ENCODE measurements at places on chromosomes 13 and 19. TPM values are rescaled to one million over a fixed set of nuclear protein-coding genes. Genes with fewer than 3 reads are reported as not detected.

- H3K36me3 ChIP-seq, result no peaks in the 10 kb centered on the region
- H3K27me3 ChIP-seq, result peaks cover 10% of the 10 kb centered on the region
- no peak overlapping the region for H3K4me3 ChIP-seq
- no peak for DNase-seq
- no peaks in the 10 kb centered on the region for H3K4me1 ChIP-seq
Measured at GRCh38 chr19:43439032-43439708, 24.5 kb downstream of the TEX101 start.

DNA sequence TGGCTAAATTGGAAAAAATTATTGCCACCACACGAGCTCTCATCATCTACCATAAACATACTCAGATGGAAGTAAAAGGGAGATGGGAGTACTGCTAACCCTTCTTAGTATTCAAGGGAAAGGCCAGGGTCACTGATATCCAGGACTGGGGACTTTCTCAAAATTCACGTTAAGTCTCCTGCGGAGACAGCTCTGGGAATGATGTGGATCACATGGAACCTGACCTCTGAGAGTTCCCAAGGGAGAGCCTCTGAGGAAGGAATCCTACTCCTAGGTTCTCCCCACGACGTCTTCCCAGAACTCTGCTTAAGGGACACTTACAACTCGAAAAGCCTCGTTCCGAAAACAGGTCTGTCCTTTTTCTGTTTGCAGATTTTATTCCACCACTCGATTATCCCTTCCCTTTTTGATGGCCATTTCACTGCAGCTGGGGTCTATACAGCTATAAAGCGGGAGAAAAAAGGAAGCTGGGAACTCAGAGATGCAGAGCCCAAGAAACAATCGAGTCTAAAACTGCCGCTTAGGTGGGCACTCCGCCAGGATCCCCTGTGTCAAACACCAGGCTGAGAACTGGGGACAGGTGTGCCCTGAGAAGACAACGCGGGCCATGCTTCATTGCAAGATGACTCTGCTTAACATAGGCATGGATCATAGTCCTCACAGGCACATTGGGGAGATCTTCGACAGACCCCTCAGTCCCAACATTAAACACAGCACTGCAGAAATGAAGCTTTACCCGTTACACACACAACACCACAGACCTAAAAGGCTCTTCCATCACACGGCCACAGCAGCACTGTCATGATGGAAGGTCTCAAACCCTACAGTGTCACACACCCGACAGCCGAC, 823 bp upstream of the ZNF567 start:
- peaks cover 3% of the 10 kb centered on the region for H3K27me3 ChIP-seq
- H3K27ac ChIP-seq, result peak overlapping the region; percentile 99
- H3K4me1 ChIP-seq, result peaks cover 21% of the 10 kb centered on the region

GRCh38 chr13:62687732-62688131, 1272.1 kb upstream of the PCDH20 start:
- no peak overlapping the region for H3K27ac ChIP-seq
- H3K4me1 ChIP-seq, result peaks cover 10% of the 10 kb centered on the region
- DNase-seq, result no peak
- H3K27me3 ChIP-seq, result no peaks in the 10 kb centered on the region

DNA sequence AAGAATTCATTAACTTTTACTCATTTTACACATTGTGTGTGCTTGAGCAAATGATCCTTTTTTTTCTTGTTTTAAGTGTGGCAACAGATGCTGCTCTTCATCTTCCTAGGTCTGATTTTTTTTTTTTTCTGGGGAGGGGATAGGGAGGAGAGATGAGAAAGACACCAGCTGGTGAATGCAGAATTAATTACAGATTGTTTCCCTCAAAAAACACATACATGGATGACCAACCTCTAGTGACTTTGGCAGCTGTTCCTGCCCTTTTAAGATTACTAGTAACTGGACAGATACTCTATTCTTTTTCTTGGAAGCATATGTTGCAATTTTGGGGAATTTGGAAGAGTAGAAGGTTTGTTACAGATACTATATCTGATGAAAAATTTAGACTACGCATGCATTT, 103.6 kb upstream of the MYO16 start:
- no peak overlapping the region for H3K4me3 ChIP-seq
- no peak overlapping the region for H3K27ac ChIP-seq
- H3K4me1 ChIP-seq, result peaks cover 4% of the 10 kb centered on the region

GRCh38 chr19:41334793-41335192, 18.9 kb downstream of the TGFB1 start:
- no peak overlapping the region for H3K27ac ChIP-seq
- no peak overlapping the region for H3K4me3 ChIP-seq
- no peaks in the 10 kb centered on the region for H3K4me1 ChIP-seq

GRCh38 chr13:76816394-76816793, 69.8 kb downstream of the KCTD12 start:
- no peaks in the 10 kb centered on the region for H3K36me3 ChIP-seq
- no peak overlapping the region for H3K4me3 ChIP-seq
- H3K4me1 ChIP-seq, result peaks cover 10% of the 10 kb centered on the region
- peaks cover 7% of the 10 kb centered on the region for H3K27me3 ChIP-seq
- no peak overlapping the region for H3K27ac ChIP-seq

GRCh38 chr19:43460362-43461016, 4.9 kb downstream of the LYPD3 start:
- H3K27me3 ChIP-seq, result peaks cover 6% of the 10 kb centered on the region
- DNase-seq, result no peak
- peaks cover 16% of the 10 kb centered on the region for H3K4me1 ChIP-seq
- H3K36me3 ChIP-seq, result no peaks in the 10 kb centered on the region
- H3K27ac ChIP-seq, result peak overlapping the region; percentile 21

GRCh38 chr19:3057275-3057714, 5.0 kb downstream of the TLE5 start:
- peak overlapping the region; percentile 58 for H3K4me3 ChIP-seq
- H3K27ac ChIP-seq, result peak overlapping the region; percentile 76
- DNase-seq, result no peak

GRCh38 chr19:30645946-30646577, 273.9 kb downstream of the ZNF536 start:
- no peak overlapping the region for H3K4me3 ChIP-seq
- no peaks in the 10 kb centered on the region for H3K36me3 ChIP-seq
- no peak for DNase-seq
- no peak overlapping the region for H3K27ac ChIP-seq

- H3K4me3 ChIP-seq, result no peak overlapping the region
- H3K27me3 ChIP-seq, result peaks cover 16% of the 10 kb centered on the region
- H3K4me1 ChIP-seq, result no peaks in the 10 kb centered on the region
- DNase-seq, result no peak
- no peaks in the 10 kb centered on the region for H3K36me3 ChIP-seq
Measured at GRCh38 chr19:16893686-16893989, 4.8 kb downstream of the F2RL3 start.

GRCh38 chr13:50928659-50929462, 19.3 kb downstream of the RNASEH2B start:
- peaks cover 9% of the 10 kb centered on the region for H3K4me1 ChIP-seq
- no peak overlapping the region for H3K27ac ChIP-seq
- H3K36me3 ChIP-seq, result peaks cover 13% of the 10 kb centered on the region
- H3K4me3 ChIP-seq, result no peak overlapping the region

DNA sequence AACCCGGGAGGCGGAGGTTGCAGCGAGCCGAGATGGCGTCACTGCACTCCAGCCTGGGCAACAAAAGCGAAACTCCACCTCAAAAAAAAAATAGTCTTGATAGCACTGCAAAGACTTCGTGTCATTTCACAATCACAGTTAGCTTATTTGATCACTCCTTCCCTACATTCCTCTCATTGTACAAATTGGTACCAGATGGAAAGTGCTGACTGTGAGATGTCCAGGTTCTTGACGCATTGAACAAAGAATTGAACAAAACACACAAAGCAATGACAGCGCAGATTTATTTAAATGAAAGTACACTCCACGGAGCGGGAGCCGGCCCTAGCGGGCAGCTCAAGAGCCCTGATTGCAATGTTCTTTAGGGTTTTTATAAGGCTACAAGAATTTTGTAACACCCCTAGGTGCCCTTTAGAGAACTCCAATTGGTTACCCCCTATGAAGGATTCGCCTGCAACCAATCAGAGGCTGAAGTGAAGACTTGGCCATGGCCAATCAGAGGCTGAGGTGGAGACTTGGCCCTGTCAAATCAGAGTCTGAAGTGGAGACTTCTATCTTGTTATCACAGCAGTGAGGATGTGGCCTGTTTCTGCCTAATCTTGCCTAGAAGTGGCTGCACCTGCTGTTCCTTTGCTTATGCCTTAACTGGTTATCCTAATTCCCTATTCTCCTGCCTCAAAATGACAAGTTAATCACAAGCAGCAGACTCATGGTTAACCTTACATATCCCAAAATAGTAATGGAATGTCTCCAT, 16.7 kb downstream of the ZNF556 start:
- peaks cover 3% of the 10 kb centered on the region for H3K4me1 ChIP-seq
- H3K4me3 ChIP-seq, result no peak overlapping the region
- DNase-seq, result no peak
- H3K36me3 ChIP-seq, result no peaks in the 10 kb centered on the region

GRCh38 chr19:13164343-13165161, 14.3 kb downstream of the IER2 start:
- peak overlapping the region; percentile 85 for H3K4me3 ChIP-seq
- H3K27ac ChIP-seq, result peak overlapping the region; percentile 99
- peaks cover 36% of the 10 kb centered on the region for H3K4me1 ChIP-seq

DNA sequence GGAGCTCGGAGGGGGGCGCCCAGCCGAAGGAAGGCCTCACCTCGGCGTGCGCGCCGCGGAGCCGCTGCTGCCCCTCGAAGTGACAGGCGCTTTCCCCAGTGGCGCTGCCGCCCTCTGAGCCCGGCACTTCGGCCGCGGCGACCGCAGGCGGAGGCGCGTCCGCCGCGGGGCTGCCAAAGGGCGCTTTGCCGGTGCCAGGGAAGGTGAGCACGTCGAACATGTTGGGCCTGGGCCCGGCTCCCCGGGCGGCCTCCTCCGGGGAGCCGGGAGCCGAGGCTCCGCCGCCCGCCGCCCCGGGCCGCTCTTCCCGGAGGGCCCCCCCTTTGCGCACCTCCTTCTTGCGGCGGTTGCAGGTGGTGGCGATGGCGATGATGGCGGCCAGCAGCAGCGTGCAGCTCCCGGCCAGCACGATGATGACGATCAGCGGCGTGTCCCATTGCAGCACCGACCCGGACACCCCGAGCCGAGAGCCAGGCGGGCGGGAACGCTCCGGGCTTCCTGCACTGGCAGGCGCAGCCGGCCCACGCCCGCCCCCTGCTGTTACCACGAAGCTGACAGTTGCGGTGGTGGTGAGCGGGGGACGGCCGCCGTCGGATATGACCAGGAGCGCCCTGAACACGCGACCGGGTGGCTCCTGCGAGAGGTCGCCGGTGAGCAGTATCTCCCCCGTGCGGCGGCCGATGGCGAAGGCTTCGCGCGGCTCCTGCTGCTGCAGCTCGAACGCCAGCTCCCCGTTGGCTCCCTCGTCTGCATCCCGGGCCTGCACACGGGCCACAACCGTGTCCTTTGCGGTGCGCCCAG, 2.5 kb downstream of the PCDH8 start:
- no peak overlapping the region for H3K27ac ChIP-seq
- peak; percentile 78 for DNase-seq
- H3K27me3 ChIP-seq, result peaks cover 85% of the 10 kb centered on the region
- H3K36me3 ChIP-seq, result peaks cover 6% of the 10 kb centered on the region
- peaks cover 10% of the 10 kb centered on the region for H3K4me1 ChIP-seq

- peak overlapping the region; percentile 97 for H3K4me3 ChIP-seq
- peaks cover 20% of the 10 kb centered on the region for H3K4me1 ChIP-seq
- no peaks in the 10 kb centered on the region for H3K27me3 ChIP-seq
- DNase-seq, result no peak
Measured at GRCh38 chr19:52094526-52095130, 937 bp downstream of the ZNF841 start.

DNA sequence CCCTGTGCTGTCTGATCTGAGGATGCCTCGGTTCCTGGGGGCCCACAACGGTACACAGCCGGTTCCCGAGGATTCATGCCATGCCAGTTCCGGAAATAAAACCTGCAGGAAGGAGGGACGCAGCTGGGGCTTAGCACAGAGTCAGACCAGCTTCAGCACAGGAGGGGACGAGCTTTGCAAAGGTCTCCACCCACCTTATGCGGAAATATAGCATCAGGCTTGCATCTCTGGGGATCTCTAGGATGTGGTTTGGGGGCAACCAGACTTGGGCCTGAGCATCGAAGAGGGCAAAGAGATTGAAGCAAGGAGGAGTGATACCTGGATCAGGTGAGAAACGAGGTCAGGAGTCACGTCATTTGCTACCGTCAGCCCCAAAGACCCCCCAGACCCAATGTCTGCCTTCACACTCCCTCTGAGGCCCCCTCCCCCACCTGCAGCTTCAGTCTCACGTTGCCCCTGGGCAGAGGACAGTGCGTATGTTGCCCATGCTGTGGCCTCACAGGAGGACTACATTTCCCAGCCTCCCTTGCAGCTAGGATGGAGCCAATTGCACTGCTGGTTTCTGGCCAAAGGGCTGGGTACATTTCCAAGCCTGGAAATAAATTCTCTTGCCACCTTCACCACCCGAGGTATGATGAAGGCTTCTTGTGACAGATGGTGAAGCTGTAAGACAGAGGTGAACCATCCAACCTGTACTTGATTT, 12.1 kb downstream of the TYK2 start:
- no peaks in the 10 kb centered on the region for H3K4me1 ChIP-seq
- DNase-seq, result no peak
- H3K27ac ChIP-seq, result no peak overlapping the region
- H3K27me3 ChIP-seq, result no peaks in the 10 kb centered on the region
- H3K4me3 ChIP-seq, result no peak overlapping the region

GRCh38 chr19:23554548-23554947, 132.5 kb downstream of the ZNF675 start:
- no peak overlapping the region for H3K4me3 ChIP-seq
- no peak for DNase-seq
- H3K36me3 ChIP-seq, result no peaks in the 10 kb centered on the region
- no peak overlapping the region for H3K27ac ChIP-seq
- no peaks in the 10 kb centered on the region for H3K27me3 ChIP-seq
- H3K4me1 ChIP-seq, result no peaks in the 10 kb centered on the region

GRCh38 chr19:33823341-33823740, 26.7 kb downstream of the KCTD15 start:
- no peak for DNase-seq
- no peak overlapping the region for H3K4me3 ChIP-seq
- peaks cover 9% of the 10 kb centered on the region for H3K4me1 ChIP-seq
- no peaks in the 10 kb centered on the region for H3K36me3 ChIP-seq
- peaks cover 16% of the 10 kb centered on the region for H3K27me3 ChIP-seq
- no peak overlapping the region for H3K27ac ChIP-seq

Gene TSSK6
- total RNA-seq, result 2.3 TPM

Gene GPX4
- total RNA-seq, result 204 TPM

Gene S1PR5
- 0.21 TPM for total RNA-seq

Gene ZBTB32
- total RNA-seq, result not detected

Gene TMEM205
- 68.3 TPM for total RNA-seq

Gene KLK14
- total RNA-seq, result 0.29 TPM

Gene CEACAM20
- total RNA-seq, result 2.3 TPM

Gene DIRAS1
- 10.4 TPM for total RNA-seq

Gene PSG11
- not detected for total RNA-seq

Gene LGALS14
- 0.48 TPM for total RNA-seq

Gene ADGRL1
- 24.9 TPM for total RNA-seq

Gene CD177
- 0.29 TPM for total RNA-seq

Gene BICRA
- total RNA-seq, result 23.5 TPM
